ENCODE measurements at places on chromosomes 4 and X. TPM values are rescaled to one million over a fixed set of nuclear protein-coding genes. Genes with fewer than 3 reads are reported as not detected.
A peak's percentile ranks its signal among the peaks of the same experiment; 100 is the strongest.

The CT45A2 gene
- total RNA-seq, result not detected

GRCh38 chr4:74005528-74005927, 7.1 kb upstream of the CXCL5 start:
- peak; percentile 71 for DNase-seq

DNA sequence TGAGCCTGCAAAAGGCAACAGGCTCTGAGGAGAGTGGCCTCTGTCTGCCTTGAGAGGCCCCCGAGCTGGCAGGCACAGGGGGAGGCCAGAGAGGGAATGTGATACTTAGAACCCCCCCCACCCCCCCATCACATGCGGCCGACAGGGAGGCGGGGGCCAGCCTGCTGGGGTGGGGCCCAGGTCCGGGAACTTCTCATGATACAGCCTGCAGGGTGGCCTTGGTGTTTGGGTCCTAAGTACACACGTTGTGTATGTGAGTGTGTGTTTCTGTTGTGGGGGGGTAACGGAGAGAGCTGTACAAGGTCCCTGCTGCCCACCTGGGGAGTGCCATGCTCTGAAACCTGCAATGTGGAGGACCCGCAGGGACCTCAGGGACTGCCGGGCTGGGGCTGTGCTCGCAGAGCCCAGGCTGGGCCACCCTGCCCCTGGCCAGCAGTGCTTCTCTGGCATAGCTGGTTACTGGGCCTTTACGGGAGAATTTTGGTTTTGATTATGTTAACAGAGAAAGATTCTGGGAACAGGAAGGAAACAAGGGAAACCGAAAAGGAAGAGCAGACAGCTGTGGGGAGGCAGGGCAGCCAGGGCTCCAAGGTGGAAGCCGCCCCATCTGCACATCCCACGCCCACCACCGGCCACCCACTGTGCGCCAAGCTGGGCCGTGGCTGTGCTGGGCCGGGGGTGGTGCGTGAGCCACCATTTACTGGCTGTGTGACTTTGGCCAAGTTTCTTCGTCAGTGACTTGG, 19.9 kb downstream of the SH3BP2 start:
- DNase-seq, result peak; percentile 7

GRCh38 chr4:6217716-6218381, 17.5 kb upstream of the JAKMIP1 start:
- DNase-seq, result no peak

GRCh38 chr4:40688446-40689095, 58.9 kb upstream of the RBM47 start:
- DNase-seq, result no peak

DNA sequence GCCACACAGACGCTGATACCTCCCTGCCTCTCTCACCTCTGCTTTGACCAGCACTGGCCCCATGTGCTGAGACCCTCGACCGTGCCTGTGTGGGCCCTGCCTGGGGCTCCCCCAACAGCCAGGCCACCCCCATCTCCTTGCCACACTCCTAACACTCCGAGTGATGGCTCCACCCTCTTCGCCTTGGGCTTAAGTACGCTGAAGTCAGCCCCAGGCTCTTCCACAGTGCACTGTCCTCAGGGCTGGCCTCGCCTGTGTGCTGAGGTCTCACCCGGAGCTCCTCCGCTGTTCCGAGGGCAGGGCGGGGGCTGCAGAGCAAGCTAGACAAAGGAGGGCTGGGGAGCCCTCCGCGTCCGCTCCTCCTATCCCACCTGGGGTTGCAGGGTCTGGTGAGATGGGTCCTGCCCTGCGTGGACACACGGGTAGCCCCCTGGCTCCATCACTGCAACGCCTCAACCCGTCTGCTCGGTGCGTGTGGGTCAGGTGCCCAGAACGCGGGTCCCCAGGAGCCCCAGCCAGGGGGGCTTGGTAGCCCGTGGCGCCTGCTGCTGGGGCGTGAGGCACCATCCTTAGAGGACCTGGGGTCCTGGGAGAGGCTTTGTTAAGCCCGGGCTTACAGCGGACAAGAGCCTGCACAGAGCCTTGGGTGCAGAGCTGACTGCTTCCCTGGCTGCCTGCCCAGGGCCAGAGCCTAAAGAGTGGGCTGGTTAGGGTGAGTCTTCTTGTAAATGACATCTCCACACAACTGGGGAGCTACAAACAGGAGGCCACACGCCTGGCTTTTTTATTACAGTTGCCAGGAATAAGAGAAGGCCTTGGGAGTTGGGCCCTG, 42.6 kb upstream of the NKX1-1 start:
- no peak for DNase-seq

DNA sequence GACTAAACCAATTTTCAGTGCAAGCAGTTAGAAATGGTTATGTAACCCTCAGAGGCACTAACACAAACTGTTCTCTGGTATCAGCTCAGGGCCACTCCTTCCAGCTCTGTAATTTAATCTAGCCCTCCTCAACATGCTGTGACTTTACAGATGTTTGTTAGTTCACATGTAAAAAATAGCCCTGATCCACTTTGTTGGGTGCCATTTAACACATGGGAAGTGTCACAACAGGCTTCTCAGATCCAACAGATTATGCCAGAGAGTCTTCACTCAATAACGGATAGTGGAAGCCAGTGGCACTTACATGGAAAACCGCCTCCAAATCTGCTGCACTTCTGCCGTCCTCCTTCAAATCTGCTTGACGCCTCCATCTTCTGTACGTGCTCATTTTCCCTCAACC, 51.6 kb downstream of the ATP8A1 start:
- DNase-seq, result no peak

GRCh38 chr4:5114950-5115349, 63.7 kb downstream of the STK32B start:
- DNase-seq, result no peak

GRCh38 chr4:79042079-79042674, 102.9 kb upstream of the PAQR3 start:
- DNase-seq, result peak; percentile 56

The MFAP3L gene
- 32.0 TPM for total RNA-seq

GRCh38 chrX:18415386-18415785, 10.0 kb upstream of the CDKL5 start:
- no peak for DNase-seq

The HAND2 gene
- 3.8 TPM for total RNA-seq

- no peak for DNase-seq
These were observed 45.7 kb downstream of the ACOX3 start for GRCh38 chr4:8394806-8395205.

- DNase-seq, result peak; percentile 30
These were observed 22.2 kb downstream of the HELT start for GRCh38 chr4:185040523-185040922.

- DNase-seq, result peak; percentile 43
These were observed 260.7 kb upstream of the SFRP2 start for GRCh38 chr4:154049457-154050181.

The KIT gene
- 0.96 TPM for total RNA-seq

The SMR3B gene
- not detected for total RNA-seq

The GPRASP1 gene
- 0.48 TPM for total RNA-seq

DNA sequence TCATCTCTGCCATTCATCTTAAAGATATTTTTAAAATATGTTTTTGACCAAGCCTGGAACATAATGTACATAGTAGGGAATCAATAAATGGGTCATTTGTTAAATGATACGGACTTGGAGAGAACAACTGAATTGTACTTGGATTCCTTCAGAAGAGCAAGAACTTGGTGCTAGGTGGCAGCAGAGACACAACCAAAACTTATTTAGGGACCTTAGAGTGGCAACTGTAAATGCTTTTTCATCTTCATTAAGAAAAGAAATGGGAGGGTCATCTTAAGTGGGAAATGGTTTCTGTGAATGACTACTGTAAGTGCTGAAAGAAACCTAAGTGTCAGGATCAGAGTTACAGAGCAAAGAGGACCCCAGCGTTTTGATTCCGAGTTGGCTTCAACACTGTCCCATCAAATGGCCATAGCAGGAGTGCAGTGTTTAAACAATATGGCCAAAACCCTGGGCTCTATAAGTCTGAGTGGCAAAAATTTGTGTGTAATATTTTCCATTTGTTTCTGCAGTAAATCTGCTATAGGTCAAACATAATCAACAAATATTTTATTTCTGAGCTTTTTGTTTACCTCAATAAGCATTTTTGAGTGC, 213.6 kb downstream of the PALLD start:
- DNase-seq, result peak; percentile 76

GRCh38 chr4:130329036-130329435, 1233.1 kb downstream of the C4orf33 start:
- no peak for DNase-seq

DNA sequence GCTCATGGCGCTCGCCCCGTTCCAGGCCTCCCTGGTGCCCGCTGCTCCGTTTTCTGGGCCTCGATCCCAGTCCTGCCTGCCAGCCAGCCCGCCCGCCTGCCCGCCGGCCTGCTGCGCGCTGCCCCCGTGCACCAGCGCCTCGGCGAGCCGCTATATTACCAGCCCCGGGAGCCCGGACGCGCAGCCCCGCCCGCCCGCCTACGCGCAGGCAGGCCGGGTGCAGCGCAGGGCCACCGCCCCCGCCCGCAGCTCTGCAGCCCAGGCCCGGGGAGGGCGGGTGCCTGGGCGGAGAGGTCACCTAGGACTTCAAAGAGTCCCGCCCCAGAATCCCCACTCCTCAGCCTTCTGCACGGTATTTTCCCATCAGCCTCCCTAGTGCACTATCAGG, at the start of gene MAOB:
Gene MAOB (minus strand): TSS at position 157 of the 388 bp plus-strand sequence. CDS start 151 bp downstream, at position 6.
- DNase-seq, result no peak

DNA sequence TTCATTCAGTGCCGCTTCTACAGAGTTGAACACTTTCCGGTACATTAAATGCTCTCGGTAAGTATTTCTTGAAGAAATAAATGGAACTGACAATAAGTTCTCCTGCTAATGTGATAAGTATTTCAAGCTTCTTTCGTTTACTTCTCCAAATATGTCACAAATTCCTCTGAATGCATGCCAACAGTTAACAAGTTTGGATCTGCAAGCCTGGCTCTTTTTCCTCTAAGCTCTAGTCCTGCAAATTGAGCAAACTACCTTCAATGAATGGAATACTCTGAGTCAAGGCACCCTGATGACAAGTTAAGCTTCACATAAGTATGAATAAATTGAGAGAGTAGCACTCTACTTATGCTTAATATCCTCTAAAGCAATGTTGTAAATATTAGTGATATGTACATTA, 403.6 kb downstream of the PDGFC start:
- DNase-seq, result no peak

DNA sequence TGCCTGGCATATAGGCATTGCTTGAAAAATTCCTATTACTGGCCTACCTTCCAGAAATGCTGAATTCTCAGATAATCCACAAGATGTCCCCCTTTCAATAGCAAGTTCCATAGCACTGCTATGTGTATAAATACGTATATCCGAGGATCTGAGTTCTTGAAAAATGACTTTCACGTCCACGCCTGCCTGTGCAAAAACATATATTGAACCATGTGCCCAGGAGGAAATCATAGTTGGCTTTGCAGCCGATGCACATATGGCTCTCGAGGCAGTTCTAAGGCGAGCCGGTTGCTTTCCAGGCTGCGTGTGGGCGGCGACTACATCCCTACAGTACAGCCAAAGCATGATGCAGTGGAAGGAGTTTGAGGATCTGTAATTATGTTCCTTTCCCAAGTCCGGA, 55.4 kb upstream of the ESX1 start:
- peak; percentile 25 for DNase-seq

DNA sequence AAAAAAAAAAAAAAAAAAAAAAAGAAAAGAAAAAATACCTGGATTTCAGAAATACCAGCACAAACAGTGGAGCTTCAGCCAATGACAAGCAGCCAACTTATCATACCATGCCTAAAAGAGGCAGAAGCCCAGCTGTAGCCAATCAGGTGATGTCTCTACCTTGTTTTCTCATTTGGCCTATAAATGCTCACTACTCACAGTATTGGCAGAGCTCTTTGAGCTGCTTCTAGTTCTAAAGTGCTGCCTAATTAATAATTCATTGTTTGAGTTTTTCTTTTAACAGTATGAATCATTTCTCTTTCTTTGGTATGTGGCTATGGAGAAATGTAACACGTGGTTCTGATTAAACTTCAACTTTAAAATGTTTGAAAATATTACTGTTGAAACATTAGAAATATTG, 188.8 kb upstream of the TECRL start:
- no peak for DNase-seq

The CLTRN gene
- total RNA-seq, result 0.85 TPM

- no peak for DNase-seq
These were observed 48.7 kb upstream of the CRMP1 start for GRCh38 chr4:5941601-5942000.

The ADRA2C gene
- 15.7 TPM for total RNA-seq

- peak; percentile 80 for DNase-seq
These were observed 577 bp upstream of the GLRA2 start for GRCh38 chrX:14528629-14529289.

Measured in SK-MEL-5 (cell line).